ENCODE measurements at places on chromosomes 2 and 18. TPM values are rescaled to one million over a fixed set of nuclear protein-coding genes. Genes with fewer than 3 reads are reported as not detected.

Gene FOXD4L1
- not detected for total RNA-seq

Gene ACVR1C
- total RNA-seq = 17.1 TPM

GRCh38 chr2:68512326-68512725, 44.9 kb downstream of the APLF start:
- no peak for DNase-seq

GRCh38 chr2:179939259-179939658, 67.8 kb downstream of the CWC22 start:
- no peak for DNase-seq

DNA sequence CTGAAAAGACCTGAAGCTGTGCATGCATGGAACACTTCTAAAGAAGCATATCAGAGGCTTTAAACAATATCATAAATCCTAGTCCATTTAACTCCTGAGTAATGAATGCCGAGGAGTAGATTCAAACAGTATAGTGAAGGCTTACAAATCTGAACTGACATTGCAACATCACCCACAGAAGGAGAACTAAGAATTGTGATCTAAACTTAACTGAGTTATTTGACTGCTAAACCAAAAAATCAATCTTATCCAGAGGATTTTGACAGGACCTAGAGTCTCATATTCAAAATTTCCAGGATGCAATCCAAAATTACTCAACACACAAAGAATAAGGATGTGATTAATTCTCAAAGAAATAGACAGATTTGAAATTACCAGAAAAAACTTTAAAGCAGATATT, 181.0 kb downstream of the SLC39A10 start:
- no peak for DNase-seq

Gene GCG
- not detected for total RNA-seq

DNA sequence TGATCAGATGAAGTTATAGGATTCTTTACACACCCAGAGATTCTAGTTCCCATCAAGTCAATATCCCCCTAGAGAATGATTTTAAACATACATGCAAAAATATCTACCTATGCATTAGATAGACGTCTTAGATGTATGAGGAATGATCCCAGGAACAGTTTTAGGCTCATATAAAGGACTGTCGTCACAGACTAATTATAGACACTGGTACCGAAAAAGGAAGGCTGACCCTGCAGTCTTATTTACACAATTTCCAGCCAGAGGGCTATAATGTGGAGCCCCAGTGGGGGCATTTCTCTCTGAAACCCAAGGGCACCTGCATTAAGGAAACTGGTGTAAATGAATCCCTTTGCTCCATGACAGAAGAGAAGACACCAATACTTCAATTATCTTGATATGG, 170.4 kb downstream of the ZNF521 start:
- no peak for DNase-seq

GRCh38 chr2:239323447-239323846, 77.4 kb downstream of the HDAC4 start:
- DNase-seq = no peak

DNA sequence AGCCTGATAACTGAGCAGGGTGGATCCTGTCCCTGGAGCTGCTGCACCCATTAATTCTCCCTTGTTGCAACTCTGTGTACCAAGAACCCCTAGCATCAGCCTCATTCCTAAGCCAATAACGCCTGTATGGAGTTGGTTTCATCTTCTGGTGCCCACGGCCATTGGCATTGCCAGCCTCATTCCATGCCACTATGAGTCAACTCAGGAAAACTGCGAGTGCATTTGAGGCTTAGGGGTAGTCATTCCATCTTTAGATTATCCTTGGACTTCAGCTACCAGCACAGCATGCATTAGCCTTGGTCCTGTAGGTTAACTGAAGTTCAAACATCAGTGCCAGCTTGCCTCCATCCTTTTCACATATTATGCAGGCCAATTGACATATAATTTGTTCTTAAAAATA, 1.4 kb upstream of the TRIM54 start:
- DNase-seq = no peak

Gene IL1R2
- not detected for total RNA-seq

Gene TRABD2A
- 5.3 TPM for total RNA-seq

DNA sequence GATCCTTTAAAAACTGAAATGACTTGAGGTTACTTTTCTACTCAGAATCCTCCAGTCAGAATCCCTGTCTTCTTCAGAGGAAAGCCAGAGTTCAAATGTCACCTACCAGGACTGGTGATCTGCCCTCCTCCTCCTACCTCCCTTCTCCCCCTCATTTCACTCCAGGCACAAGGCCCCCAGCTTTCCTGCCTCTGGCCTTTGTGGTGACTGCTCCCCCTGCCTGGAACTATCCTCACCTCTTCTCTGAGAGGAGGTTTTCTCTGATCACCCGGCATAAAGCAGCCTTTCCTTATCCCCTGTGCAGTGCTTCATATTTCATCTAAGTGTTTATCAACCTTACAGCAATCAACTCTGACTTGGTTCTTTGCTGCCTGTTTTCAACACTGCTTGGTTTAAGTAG, 6.8 kb downstream of the B3GNT2 start:
- no peak for DNase-seq

GRCh38 chr2:233638836-233639235, 2.6 kb downstream of the UGT1A10 start:
- DNase-seq = no peak

Gene SPTBN1
- total RNA-seq = 687 TPM

Gene MC2R
- total RNA-seq = not detected

GRCh38 chr18:7658701-7659100, 91.6 kb downstream of the PTPRM start:
- DNase-seq = no peak

Measured in dorsolateral prefrontal cortex (tissue), 122 donors.